ENCODE measurements at places on chromosomes 1 and 21.
A peak's percentile ranks its signal among the peaks of the same experiment; 100 is the strongest.

DNA sequence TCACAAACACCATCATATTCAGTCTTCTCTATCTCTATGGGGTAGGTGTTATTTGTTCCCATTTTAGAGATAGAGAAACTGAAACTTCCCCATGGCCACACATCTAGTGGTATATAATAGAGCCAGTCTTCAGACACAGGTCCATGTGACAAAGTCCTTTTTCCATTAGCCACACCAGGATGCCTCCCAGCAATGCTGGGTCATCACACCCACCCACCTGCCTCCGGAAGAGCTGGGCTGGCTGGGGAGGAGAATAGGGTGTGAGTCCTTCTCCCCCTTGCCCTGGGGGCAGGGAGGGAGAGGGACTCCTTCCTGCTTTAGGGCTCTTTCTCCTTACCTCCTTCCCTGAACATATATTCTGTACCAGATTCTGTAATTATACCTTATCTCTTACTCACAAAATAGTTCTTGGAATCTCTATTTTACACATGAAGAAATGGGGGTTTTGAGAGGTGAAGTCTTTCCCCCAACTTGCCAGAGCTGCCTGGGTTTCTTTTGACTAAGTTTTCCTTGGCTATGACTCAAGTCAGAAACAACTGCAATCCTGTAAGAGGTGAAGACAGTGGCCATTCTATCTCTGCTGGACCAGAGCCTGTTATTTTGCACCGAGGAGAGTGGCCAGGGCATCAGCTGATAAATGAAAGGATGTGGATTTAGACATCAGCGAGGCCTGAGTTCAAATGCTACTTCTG lies 30.0 kb downstream of the SOX13 start:
- no peak for DNase-seq

- no peak for DNase-seq
Observed at GRCh38 chr1:182620924-182621585, 16.9 kb upstream of the RGS16 start.

- DNase-seq, result no peak
Observed at GRCh38 chr1:194917769-194918168, 1690.5 kb downstream of the KCNT2 start.

DNA sequence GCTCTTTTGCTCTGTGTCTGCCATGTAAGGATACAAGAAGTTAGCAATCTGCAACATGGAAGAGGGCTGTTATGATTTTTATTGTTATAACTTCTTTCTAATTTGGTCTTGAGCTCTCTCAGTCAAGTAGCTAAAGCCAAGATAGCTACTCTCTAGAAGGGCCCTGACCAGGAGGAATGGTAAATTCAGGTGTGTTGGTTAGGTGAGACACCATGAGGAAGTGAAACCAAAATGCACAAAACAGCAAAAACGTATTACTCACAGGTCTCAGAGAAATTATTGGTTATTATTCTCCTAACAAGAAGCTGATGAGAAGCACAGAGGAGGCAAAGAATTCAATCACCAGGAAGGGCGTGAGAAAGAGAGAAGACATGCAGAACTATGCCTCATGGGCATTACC lies 51.8 kb upstream of the INSL5 start:
- DNase-seq, result no peak

DNA sequence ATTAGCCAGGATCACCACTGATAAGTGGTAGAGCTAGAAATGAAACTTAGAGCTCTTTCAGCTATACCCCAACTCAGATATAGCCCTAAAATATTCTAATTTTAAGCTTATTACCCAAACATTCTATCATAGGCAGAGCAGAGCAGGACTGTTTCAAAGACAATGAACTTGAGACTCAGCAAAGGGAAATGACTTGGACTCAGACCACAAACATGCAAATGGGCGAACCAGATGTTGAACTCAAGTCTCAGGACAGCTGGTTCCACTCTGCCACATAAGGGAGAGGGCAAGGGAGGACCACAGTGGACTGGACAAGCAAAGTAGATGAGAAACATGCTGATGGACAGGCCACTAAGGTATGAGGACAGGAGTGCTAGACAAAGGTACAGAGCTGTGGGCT lies 315.3 kb downstream of the OMA1 start:
- DNase-seq, result no peak

- DNase-seq, result no peak
Observed at GRCh38 chr1:185804206-185804605, 70.0 kb downstream of the HMCN1 start.

DNA sequence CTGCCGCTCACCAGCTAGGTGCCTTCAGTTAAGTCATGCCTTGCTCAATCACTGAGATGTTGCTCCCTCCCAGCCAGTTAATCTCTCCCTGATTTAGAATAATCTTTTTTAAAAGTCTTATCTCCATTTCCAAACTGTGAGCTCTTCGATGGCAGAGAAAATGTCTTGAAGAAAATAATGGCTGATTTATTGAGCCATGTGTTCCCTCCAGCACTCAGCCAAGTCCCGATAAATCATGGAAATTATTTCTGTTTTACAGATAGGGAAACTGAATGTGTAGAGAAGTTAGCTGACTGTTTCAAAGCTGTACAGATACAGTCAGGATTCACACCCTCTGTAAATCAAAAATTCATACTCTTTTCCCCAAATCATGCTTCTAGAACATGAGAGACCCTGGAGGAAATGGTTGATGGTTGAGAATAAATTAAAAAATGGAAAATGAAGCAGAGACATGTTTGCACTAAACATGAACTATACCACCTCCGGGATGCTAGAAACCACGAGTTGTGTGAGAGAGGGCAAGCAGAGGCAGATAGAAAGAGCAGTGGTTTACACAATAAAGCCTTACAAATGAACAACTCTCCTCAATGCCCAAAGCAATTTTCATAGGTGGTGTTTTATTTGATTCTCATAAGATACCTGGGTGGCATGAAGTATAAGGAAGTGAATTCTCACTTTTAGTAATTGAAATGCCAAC lies 376.4 kb downstream of the PLPP3 start:
- no peak for DNase-seq

- no peak for DNase-seq
Observed at GRCh38 chr1:6982860-6983259, 197.6 kb downstream of the CAMTA1 start.

GRCh38 chr1:17313530-17314309 lies 5.7 kb downstream of the PADI4 start:
- no peak for DNase-seq

GRCh38 chr1:234001817-234002216 lies 97.3 kb downstream of the SLC35F3 start:
- DNase-seq, result no peak

DNA sequence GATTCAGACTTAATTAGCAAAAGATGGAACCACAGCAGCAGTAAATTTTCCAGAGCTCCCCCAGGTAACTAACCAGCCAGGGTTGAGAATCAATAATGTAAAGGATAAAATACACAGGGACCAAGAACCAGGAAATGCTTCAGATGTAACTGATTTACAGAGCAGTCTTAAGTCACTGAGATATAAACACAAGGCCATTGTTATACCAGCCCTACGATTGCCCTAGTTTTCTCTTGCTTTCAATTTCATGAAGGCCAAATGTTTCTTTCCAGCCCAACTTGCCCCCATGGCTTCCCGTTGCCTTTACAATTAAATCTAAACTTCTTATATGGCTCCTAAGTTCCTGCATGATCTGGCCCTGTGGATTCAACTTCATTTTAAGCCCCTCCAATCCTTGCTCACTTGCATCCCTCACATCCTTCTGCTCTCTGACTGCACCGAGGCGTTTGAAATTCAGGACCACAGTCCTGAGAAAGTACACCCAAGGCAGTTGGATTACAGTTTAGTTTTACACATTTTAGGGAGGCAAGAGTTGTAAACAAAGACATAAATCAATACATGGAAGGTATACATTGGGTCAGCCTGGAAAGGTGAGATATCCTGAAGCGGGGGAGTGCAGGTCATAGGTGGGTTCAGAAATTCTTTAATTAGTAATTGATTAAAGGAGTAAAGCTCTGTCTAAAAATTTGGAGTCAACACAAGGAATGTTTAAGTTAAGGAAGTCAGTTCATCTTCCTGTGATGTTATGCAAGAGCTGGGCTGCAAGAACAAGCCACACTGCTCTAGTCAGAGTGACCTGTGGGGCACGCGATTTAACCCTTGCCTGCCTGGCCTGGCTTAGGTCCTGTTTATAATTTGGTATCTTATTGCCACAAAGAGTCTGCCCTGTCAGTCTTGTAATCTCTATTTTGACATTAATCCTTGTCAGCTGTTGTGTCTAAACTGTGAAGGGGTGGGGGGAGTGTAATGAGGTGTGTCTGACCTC lies 69.9 kb upstream of the COG2 start:
- DNase-seq, result no peak

DNA sequence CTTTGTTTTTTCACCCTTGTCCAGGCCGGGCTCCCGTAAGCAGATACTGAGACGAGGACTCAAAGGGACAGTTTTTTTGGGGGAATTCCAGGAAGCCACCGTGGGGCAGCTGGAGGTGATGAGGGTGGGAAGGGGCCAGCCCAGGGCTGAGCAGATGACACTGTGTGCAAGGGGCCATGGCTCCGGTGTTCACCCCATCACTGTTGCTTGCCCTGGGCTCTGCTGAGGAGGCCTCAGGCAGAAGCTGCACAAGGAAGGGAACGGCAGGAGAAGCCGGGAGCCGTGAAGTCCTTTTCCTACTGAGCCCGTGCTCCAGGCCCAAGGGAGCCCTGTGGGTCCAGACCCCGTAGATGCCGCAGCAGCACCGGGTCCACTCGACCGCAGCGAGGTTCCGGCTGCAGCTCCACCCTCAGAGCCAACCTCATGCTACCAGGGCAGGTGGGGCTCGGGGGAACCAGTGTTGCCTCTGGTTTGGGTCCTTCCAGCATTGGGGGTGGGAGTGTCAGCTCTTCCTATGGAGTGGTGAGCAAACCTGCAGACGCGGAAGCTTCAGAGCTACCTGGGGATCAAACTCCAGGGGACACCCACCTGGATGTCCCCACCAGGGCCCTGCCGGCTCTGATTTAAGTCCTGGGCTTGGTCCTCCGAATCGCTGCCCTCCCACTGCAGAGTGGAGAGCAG lies 4.3 kb upstream of the CALML6 start:
- peak; percentile 4 for DNase-seq

GRCh38 chr1:64986903-64987871 lies 20.8 kb upstream of the JAK1 start:
- no peak for DNase-seq

- DNase-seq, result no peak
Observed at GRCh38 chr21:15908187-15908586, 178.4 kb downstream of the USP25 start.

- DNase-seq, result no peak
Observed at GRCh38 chr1:148160048-148160342, 7.9 kb upstream of the NBPF11 start.

- DNase-seq, result no peak
Observed at GRCh38 chr1:175801979-175802378, 58.6 kb upstream of the TNR start.

- DNase-seq, result no peak
Observed at GRCh38 chr21:35142036-35142815, 93.1 kb upstream of the RUNX1 start.
